ENCODE measurements at places on chromosomes 4 and X.

- DNase-seq = no peak
Measured at GRCh38 chr4:57154926-57155325, 44.7 kb upstream of the IGFBP7 start.

- peak; percentile 75 for DNase-seq
Measured at GRCh38 chr4:139740531-139741041, 75.0 kb downstream of the MGST2 start.

DNA sequence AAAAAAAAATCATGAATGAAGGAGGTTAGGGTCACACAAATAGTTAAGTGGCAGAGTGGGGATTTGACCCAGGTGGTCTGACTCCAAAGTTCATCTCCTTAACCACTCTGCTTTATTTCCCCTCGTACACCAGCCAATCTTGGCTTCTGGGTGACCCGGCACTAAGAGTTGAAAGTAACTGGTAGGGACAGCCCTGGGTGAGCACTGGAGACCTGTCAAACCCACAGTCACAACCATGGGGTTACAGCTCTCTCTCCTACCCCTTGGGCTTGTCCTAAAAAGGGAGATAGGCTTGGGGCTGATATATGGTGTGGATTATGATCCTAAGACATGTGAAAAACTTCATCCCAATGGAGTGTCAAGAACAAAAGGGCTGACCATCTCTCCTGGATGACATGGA lies 12.5 kb downstream of the IGFBP7 start:
- no peak for DNase-seq

DNA sequence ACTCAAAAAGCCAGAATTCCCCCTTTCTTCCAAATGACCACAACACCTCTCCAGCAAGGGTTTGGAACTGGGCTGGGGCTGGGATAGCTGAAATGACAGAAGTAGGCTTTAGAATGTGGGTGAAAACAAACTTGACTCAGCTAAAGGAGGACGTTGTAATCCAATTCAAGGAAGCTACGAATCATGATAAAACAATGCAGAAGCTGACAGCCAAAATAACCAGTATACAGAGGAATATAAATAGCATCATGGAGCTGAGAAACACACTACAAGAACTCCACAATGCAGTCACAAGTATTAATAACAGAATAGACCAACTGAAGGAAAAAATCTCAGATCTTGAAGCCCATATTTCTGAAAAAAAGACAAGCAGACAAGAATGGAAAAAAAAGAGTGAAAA lies 95.8 kb upstream of the TET2 start:
- DNase-seq = no peak

DNA sequence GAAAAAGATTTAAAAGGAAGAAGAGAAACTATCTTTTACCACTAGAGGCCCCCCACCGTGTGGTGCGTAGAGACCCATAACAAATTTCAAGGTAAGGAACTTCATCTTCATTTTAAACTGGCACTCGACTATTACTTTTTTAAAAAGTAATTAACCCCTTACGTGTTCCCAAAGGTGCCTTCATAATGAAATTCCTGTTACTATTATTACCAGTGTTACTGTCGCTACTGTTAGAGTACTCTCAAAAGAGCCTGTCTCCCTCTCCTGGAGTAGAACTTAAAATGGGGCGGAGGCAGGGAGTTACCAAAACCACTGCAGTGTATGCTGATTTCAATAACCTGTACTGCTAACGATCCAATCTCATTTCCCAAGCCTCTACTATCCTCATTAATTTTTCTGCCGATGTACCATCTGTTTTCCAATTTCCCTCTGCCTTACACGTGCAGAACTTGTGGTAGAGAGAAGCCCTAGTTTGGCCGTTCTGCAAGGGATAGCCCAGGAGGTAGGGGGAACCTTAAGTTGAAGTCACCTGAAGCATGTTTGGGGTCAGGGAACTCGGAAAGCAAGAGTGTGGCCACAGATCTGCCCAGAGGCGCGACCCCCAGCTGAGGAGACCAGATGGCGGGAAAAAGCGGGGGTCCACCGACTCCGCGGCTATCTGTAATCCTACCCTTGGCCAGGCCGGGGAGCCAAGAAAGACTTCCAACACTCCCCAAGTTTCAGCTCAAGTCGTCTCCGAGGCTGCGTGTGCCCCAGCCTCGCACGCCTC lies 720 bp upstream of the STK26 start:
- DNase-seq = no peak

GRCh38 chr4:176654565-176655216 lies 138.0 kb downstream of the VEGFC start:
- no peak for DNase-seq

DNA sequence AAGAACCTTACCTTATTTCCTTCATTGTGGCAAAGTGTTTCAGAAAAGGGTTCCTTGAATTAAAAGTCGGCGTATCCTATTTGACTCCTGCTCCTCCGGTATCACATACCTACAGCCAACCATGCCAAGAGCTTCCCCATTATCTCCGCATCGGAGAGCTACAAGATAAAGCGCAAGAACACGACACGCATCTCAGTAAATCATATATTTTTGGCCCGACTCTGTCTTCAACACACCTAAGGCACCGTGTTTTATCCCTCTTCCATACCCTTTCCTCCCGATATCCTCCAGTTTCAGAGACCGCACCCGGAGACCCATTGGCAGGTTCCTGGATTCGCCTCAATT lies 497 bp upstream of the THAP9 start:
- no peak for DNase-seq

GRCh38 chr4:16745887-16746286 lies 152.6 kb downstream of the LDB2 start:
- DNase-seq = no peak

GRCh38 chr4:169342906-169343564 lies 72.3 kb upstream of the SH3RF1 start:
- no peak for DNase-seq

GRCh38 chrX:147920161-147920666 lies 8.5 kb downstream of the FMR1 start:
- DNase-seq = no peak

GRCh38 chrX:27555514-27555913 lies 34.6 kb upstream of the DCAF8L2 start:
- DNase-seq = no peak

DNA sequence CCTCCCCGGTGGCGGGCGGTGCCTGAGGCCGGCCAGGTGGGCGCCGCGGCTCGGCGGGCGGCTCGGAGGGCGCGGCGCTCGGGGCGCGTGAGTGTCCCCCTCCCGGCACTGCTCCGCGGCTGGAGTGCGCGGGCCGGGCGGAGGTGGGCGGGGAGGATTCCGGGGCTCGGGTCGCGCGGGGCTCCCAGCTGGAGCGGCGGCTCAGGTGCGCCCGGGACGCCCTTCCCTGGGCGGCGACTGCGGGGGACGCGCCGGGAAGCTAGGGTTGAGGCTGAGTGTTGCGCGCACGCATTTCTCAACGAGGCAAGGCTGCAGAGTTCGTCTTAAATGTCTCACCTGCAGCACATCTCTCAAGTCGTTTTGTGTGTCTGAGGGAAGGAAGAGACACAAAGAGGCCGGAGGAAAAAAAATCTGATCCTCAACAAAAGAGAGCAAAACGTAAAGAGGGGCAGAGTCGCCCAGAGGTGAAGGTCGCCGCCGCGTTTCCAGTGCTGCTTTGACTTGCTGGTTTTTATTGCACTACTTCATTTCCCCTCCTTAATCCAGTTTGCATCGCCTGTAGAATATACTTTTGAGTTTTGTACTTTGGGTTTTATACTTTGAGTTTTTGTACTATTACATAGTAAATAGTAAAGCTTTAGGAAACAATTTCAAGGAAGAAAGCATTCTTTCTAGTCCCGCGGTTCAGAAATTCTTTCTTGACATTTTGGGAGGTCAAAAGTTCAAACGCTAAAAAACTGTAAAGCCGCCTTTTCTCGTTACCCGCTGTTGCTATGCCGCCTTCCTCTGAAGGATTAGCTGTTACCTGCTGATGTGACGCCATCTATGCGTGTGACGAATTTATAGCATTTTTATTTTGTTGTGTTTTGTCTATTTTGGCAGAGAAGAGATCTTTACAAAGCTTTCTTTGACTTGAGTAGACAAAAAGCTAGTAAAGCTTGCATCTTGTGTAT lies 106.5 kb upstream of the STOX2 start:
- DNase-seq = no peak

GRCh38 chr4:116321471-116321870 lies 763.9 kb downstream of the TRAM1L1 start:
- no peak for DNase-seq

DNA sequence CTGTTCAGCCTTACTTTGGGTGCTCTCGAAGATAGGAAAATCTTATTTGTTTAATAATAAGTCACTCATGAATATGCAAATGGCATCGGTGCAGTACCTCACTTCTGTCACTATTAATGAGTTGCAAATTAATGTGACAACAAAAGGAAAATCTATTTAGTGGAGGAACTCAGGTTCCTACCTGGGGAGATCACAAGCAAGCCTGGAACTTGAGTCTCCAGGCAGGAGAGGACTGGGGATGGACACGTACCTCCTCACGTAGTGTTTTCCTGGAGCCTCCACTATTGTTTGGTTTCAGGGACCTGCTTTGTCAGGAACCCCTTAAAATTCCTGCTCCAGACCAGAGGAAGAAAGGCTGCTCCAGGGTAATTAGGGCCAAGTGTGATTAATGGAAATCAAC lies 82.1 kb downstream of the BCOR start:
- DNase-seq = no peak

GRCh38 chr4:166823848-166824247 lies 410.4 kb downstream of the SPOCK3 start:
- no peak for DNase-seq

- DNase-seq = no peak
Measured at GRCh38 chrX:109952050-109952449, 50.9 kb upstream of the TMEM164 start.

- no peak for DNase-seq
Measured at GRCh38 chrX:150446995-150447394, 83.9 kb downstream of the MAMLD1 start.

GRCh38 chr4:126916626-126917140 lies 716.1 kb upstream of the INTU start:
- DNase-seq = peak; percentile 82

DNA sequence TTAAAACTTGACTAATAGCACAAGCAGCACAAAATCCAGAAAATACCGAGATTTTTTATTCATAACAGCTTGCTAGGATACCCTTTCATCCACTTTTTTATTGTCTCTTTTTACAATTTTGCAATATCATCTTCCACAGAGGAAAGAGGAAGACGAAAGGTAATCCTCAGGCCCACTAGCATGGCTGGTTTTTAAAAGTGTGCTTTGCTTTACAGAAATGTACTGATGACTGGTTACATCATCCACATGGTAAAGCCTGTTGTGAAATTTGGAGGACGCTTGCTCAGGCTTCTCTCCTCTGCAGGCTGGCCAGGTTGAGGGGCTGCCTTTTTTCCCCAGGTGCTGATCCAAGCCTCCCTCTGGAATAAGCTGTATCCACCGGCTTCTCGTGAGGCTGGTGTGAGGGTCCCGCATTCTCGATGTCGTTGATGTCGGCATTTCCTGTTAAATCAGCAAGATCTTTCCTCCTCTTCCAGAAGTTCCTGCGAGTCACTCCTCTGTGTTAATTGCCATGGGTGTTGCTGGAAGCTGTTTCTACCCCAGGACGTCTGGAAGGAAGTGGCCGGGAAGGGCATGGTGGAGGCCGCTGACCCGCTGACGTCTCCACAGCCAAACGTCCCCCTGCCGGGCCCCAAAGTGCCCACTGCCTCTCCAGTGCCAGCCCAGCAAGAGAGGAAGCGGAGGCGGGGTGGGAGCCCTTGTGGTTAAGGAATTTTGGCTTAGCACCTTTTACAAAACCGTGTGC lies 5.8 kb upstream of the DGKQ start:
- no peak for DNase-seq

DNA sequence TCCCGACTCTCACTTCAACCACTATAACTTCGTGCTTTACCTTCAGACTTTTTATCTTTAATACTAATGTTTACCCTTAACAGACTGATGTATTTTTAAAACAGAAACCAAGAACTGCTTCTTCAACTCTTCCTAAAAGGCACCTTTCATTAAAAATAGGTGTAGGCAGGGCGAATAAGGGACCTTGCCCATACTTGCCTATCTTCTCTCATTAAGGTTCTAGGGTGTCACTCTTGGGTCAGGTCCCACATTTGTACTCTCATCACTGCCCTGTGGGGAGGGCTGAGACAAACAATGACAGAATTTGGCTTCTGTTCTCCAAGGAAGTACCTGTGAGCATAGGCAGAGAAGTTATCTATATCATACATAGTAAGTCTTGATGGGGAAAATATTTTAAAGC lies 69.7 kb downstream of the ANKRD50 start:
- no peak for DNase-seq

- no peak for DNase-seq
Measured at GRCh38 chrX:42127563-42127962, 204.2 kb upstream of the CASK start.

GRCh38 chr4:125547836-125548235 lies 233.1 kb downstream of the FAT4 start:
- no peak for DNase-seq

DNA sequence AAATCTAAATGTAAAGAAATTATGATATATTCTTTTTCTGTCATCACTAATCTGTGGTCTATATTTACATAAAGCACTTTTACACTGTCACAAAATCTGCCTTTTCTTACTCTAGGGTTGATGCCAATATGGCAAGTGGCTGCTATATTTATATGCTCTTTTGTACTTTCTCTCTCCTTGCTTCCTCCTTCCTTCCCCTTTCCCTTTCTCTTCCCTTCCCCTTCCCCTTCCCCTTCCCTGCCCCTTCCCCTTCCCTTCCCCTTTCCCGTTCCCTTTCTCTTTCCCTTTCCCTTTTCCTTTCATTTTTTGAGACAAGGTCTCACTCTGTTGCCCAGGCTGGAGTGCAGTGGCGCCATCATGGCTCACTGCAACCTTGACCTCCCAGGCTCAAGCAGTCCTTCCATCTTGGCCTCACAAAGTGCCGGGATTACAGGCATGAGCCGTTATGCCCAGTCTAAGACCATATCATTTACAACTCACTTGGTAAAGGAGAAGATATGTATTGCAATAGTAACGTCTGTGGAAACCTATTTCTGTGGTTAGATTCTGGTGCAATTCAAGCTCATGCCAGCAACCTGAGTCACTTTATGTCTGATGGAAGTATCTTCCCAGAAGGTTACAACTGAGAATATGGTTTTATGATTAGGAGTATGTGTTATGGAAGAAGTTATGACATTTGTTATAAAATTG lies 13.9 kb upstream of the PLAC8 start:
- no peak for DNase-seq

GRCh38 chr4:101299899-101300540 lies 47.3 kb downstream of the PPP3CA start:
- DNase-seq = no peak

GRCh38 chr4:122227202-122227601 lies 75.1 kb downstream of the BLTP1 start:
- DNase-seq = no peak

GRCh38 chrX:9953396-9953795 lies 13.8 kb upstream of the CLDN34 start:
- DNase-seq = no peak

- no peak for DNase-seq
Measured at GRCh38 chrX:125327891-125328290, 8.2 kb downstream of the TEX13C start.

All from femur (tissue), 1 donor.